ENCODE measurements at places on chromosomes 5 and 9.

DNA sequence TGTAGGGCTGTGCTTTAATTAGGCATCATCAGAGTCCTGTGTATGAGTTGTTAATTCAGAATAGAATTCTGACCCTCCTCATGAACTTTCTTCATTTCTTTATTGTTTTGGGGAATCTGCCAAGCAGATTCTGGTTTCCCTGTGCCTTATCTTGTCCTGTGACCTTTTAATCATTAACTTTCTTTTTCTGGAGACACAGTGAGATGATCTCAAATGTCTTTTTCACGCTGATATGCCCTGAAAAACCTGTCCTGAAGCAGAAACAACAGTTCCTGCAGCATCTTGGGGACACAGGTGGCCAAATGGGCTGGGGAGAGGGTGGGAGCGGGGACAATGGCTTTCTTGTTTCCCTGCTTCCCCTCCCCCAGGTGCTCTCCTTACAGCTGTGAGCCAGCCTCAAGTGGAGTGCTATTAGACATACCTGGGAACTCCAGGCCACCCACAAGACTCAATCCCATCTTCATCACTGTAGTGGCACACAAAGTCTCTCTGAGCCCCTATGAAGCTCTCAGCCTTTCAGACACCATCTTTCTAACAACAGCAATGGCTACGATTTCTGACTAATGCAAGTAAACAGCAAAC is 213.8 kb downstream of the ATP10B start:
- no peak for DNase-seq

- no peak for DNase-seq
Measured at GRCh38 chr5:71703941-71704340, 15.1 kb upstream of the CARTPT start.

- DNase-seq: no peak
Measured at GRCh38 chr5:10933121-10933520, 172.1 kb upstream of the DAP start.

GRCh38 chr9:132181796-132182313 is 20.0 kb downstream of the NTNG2 start:
- DNase-seq: no peak

DNA sequence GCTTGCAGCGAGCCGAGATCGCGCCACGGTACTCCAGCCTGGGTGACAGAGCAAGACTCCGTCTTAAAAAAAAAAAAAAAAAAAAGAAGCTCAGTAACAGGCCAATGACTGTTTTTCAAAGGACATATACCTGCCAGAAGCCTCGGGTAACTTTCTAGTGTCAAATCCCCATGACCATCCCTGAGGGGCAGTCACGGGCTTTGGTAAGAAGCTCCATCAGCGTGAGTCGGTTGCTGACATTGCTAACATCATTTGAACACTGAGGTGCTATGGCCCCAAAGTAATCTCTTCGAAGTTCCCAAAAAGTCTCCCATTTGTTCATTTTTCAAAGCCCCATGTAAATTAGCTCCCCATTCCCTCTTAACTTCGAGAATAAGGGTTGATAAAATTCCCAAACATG is 11.6 kb downstream of the NAIP start:
- DNase-seq: no peak

All from activated T-cell treated with anti-CD3 and anti-CD28 coated beads, Interleukin-2, amount 50 U/mL, for 24 hours (primary cell).